Muscle of leg (tissue), 16 donors: ENCODE measurements at places on chromosomes 2 and 18. TPM values are rescaled to one million over a fixed set of nuclear protein-coding genes. Genes with fewer than 3 reads are reported as not detected.

GRCh38 chr2:5763531-5763930, 71.3 kb downstream of the SOX11 start:
- H3K27me3 ChIP-seq, result no peaks in the 10 kb centered on the region
- H3K36me3 ChIP-seq, result no peaks in the 10 kb centered on the region
- DNase-seq, result no peak
- no peak overlapping the region for H3K27ac ChIP-seq

DNA sequence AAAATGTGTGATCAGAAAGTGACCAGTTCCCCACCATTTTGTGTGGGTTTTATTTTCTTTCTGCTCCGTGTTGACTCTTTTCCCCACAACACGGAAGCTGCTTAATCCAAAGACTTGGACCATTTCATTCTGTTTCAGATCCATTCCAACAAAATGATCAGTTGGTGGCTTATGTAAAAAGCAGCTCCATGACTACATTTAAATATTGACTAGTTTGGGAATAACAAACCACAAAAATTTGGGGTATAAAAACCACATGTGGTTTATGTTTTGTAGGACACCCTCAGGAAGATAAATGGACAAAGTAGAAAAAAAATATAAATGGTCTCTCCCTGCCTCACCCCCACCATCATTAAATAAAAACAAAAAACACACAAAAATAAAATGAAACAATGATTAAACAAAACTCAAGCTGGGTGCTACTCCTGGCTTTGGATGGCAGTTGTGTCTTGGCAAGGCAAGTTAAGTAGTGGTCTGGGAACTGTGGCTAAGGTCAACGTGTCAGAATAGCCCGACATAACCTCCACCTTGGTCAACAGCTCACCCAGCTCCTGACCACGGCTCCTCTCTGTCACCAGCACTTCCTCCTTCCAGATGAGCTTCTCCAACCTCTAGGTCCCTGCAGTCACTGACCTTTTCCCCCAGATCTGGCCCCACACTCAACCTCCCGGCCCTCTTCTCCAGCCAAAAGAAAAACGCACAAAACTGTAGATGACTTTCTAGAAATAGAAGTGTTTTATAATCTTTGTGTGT, 12.8 kb upstream of the WIPF1 start:
- H3K4me3 ChIP-seq, result no peak overlapping the region
- H3K4me1 ChIP-seq, result peaks cover 11% of the 10 kb centered on the region
- no peak for DNase-seq
- no peak overlapping the region for H3K27ac ChIP-seq
- H3K36me3 ChIP-seq, result peaks cover 2% of the 10 kb centered on the region
- H3K27me3 ChIP-seq, result no peaks in the 10 kb centered on the region

GRCh38 chr18:42164556-42164955, 209.5 kb downstream of the PIK3C3 start:
- H3K36me3 ChIP-seq, result no peaks in the 10 kb centered on the region
- DNase-seq, result no peak
- no peak overlapping the region for H3K4me3 ChIP-seq
- H3K27me3 ChIP-seq, result no peaks in the 10 kb centered on the region

The ACP1 gene
- total RNA-seq, result 96.6 TPM
